Naive thymus-derived CD8-positive, alpha-beta T cell (primary cell): ENCODE measurements at places on chromosomes 6 and 20.

DNA sequence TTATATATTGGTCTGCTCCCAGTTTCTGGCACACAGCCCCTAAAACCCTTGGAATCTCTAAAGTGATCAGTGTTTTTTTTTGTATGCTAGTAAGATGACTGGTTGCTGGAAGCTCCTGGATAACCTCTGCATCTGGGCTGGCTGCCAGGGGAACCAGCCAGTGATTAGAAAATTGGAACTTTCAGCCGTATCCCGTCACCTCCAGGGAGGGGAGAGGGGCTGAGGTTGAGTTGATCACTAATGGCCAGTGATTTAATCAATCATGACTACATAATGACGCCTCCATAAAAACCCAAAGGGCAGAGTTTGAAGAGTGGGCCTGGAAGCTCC is 48.0 kb upstream of the NOP56 start:
- DNase-seq, result no peak

GRCh38 chr20:56949318-56949717 is 317.1 kb downstream of the BMP7 start:
- DNase-seq, result no peak

DNA sequence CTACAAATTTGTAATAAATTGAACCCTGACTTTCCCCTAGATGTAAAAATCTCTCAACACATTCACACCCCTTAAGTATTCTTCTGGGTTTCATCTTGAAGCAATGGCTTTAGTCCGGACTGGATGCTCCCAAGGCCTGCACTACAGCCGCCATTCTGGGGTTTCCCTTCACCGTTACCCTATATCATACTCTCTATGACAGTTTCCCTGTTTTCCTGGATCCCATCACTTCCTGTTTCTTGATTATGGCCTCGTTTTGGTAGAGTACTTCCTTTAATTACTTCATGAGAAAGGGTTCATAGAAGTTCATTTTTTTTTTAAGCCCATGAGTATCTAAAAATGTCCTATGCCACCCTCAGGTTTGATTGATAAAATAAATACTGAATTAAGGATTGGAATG is 11.7 kb downstream of the FIG4 start:
- no peak for DNase-seq

DNA sequence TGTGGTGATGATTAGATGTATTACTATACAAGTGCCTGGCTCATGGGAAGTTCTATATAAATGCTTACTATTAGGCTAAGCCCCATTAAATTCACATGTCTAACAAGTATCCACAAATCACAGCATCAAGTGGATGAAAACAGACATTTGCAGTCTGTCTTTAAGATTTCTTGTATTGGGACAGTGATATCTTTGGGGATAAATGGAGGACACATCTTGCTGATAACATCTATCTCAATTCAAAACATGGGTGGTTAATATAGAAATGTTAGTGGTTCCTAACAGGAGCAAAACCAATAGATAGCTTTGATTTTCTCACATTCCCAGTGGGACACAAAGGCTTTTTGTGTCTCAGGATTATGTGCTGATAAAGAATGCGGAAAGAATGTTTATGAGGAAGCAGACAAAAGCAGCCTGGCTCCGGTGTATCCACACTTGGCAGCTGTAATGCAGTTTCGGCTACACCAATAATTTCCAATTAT is 29.3 kb downstream of the PTPRK start:
- DNase-seq, result no peak

GRCh38 chr6:1290805-1291204 is 21.1 kb upstream of the FOXQ1 start:
- no peak for DNase-seq

- DNase-seq, result no peak
Measured at GRCh38 chr6:110557199-110557598, 80.8 kb upstream of the SLC22A16 start.

- DNase-seq, result no peak
Measured at GRCh38 chr6:117602899-117603588, 733 bp upstream of the GOPC start.

GRCh38 chr6:21596949-21597682 is 3.6 kb downstream of the SOX4 start:
- DNase-seq, result no peak

DNA sequence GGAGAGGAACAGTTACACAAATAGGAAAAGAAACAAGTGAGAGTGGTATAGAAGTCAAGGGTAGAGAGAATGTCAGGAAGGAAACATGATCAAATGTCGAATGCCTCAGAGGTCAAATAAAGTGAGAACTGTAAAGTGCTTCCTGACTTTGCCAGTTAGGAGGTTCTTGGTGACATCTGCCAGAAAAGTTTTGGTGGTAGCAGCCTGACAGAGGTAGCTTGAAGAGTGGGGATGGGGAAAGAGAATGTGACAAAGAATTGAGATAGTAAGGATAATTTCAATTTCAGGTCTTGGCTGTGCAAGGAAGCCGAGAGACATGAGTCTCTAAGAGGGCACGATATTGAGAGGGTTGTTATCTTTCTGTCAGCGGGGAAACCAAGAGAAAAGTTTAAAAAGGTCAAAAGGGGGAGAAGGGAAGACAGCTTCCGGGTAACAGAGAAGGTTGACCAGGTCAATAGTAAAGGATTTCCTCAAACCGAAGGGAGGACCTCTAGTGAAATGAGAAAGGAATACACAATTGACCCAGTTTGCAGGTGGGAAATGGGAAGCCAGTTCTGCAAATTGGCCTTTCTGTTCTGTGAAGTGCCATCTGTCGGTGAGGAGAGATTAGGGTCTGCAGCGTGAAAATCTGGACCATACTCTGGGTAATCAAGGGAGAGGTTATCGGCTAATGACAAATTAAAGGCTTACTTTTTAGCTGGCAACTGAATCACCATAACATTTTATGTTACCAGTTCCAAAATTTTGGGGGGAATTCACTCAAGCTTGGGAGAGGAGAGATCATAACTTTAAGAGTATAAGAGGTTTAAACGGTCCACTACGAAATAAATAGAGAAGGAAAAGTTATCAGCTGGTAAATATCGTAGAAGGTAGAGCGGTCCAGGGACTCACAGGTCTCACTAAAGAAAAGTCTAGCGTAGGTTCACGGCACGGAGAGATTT is 973 bp upstream of the BRD2 start:
- DNase-seq, result no peak

- no peak for DNase-seq
Measured at GRCh38 chr20:39259808-39260207, 297.7 kb downstream of the DHX35 start.

DNA sequence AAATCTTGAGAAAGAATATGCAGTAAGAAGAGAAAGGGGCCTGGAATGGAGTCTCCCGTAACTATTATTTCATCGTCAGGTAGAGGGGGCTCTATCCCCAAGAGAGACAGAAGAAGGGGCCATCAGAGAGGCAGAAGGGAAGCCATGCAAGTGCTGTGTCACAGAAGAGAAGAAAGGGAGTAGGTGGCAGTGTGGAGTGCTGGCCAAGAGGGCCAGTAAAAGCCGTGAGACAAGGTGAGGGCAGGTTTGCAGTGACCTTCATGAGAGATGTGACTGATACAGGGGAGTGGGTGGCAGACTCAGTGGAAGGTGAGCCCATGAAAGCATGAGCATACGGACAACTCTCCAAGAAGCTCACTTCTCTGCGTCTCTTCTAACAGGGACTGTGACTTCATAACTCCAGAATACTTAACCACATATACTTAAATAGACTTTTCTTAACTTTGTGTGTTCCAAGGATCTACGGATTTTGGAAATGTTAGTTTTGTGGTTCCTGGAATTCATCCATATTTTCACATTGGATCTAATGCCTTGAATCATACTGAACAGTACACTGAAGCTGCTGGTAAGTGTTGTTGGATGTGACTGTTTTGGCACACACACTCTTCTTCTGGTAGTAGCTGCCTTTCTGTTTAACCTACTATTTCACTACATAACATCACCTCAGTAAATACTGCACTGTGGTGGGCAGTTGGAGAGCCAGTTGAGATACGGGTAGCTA is 15.6 kb downstream of the PM20D2 start:
- DNase-seq, result no peak

DNA sequence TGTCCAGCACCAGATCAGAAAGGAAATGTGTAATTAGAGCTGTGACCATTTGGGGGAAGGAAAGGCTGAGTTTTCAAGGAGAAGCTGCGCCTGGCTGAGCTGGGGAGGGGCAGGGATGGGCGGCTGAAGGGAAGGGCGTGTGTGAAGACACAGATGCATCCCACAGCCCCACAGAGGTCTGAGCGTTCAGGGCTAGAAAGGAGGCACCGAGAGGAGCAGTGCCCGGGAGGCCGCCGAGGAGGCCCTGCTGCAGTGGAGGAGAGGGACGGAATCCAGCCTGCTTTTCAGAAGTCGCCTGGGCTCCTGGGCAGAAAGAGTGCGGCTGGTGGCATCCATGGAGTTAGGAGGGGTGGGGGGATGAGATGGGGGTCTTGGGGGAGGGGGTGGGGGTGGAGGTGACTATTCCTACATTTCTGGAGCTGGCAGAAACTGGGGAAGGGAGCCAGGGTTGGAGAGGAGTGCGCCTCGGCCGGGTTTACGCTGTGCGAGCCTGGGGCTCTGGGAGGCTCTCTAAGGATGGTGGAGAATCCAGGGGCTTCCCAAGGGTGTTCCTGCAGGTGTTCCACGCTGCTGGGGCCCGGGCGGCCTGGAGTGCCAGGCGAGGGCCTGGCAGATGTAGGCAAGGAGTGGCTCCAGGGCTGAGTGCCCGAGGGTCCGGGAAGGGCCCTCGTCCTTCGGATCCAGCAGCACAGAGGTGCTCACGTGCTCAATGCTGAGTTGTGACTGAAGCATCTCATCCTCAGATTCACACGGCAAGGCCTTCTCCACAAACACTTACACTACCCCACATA is 41.8 kb downstream of the WDR27 start:
- no peak for DNase-seq

GRCh38 chr6:86723729-86724128 is 213.6 kb upstream of the HTR1E start:
- DNase-seq, result no peak

DNA sequence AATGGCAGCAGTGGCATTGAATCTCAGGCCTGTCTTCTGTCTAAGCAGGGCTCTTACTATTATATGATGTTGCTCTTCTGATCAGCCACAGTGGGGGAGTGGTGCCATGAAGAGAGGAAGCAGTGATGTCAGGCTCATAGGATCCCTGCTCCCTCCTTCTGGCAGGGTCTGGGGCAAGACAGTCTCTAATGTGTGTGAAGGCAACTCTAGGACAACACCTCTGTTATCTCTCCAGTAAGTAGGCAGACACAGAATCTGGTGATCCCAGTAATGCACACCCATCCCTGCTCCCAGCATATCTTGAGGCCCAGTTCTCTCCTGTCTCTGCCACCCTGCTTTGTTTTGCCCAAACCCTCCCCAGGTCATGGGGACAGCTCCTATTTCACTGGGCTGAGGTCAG is 8.8 kb downstream of the C20orf202 start:
- DNase-seq, result no peak

DNA sequence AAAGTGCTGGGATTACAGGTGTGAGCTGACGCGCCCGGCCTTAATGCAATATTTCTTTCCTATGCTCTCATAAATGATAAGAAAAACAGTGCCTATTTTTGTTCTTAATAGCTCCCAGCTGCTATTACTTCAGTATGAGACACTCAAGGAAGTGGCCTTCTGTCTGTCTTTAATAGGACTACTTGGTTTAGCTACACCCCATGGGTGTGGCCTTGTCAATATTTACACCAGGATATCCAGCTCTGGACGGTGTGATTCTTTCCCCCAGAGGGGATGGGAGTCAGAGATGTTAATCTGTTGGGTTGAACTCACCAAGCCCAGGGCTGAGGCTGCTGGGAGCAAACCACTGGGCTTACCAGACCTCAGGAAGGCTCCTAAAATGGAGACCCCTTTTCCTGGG is 134.2 kb downstream of the CEP57L1 start:
- no peak for DNase-seq

GRCh38 chr20:47859278-47859677 is 74.0 kb upstream of the SULF2 start:
- no peak for DNase-seq

- peak; percentile 25 for DNase-seq
Measured at GRCh38 chr6:43308101-43308989, at the start of gene CRIP3. TSS of gene CRIP3 (minus strand) at chr6:43308826. CDS start at chr6:43308792, 34 bp downstream.

DNA sequence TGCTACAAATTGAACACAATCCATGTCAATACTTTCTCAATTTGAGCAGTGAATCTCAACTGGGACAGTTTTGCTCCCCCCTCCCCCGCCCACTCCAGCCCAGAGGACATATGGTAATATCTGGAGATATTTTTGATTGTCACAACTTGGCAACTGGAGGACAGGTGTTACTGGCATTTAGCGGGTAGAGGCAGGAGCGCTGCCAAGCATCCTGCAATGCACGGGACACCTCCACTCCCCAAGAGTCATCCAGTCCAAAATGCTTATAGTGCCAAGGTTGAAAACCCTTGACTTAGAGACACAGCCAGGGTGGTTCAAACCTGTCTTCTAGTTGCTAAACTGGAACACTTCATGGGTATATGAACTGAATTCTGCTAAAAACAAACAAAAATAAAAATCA is 26.9 kb upstream of the LRRC1 start:
- DNase-seq, result no peak

GRCh38 chr6:94562846-94563245 is 1014.5 kb upstream of the MANEA start:
- DNase-seq, result no peak

- DNase-seq, result no peak
Measured at GRCh38 chr6:79985128-79985527, 19.3 kb upstream of the TTK start.

DNA sequence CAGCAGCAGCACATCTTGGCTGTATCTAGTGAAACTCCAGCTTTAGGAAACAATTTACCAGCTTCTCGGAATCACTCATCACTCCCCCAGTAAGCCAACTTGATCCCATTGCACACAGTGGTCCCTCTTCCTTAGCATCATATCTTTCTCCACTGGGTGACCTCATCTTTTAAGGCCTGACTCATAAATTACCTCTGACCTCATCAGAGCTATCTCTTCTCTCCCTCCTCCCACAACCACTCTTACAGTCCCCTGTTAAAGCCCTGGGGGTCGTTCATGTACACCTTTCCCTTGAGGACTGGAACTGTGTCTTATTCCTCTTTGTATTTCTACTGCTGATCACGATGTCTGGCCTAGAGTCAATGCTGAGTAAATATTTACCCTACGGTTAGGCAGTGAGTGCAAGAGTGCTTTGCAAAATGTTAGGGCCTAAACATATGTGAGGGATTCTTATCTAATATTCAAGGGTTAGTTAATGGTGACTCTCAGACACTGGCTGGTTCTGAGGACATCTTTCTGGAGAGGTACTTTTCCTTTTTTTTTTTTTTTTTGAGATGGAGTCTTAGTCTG is 187.2 kb downstream of the LRFN2 start:
- no peak for DNase-seq
